Fibroblast of lung (primary cell): ENCODE measurements at places on chromosomes 13 and 19.
A peak's percentile ranks its signal among the peaks of the same experiment; 100 is the strongest.

DNA sequence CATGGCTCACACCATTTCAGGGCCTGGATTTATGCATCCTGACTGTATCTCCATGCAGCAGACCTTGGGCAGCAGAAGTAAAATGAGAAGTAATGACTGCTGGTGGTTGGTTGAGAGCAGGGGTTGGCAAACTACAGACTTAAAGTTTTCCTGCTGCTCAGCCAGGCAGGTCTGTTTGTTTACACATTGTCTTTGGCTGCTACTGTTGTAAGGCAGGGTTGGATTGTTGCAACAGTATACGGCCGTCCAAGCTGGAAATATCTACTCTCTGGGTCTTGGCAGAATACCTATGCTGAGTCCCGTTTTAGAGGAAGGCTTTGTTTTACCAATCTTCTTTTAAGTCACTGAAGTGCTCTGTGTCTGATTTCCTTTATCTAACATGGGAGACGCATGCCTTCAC, 13.5 kb downstream of the SNRNP70 start:
- no peak for DNase-seq

- DNase-seq, result peak; percentile 85
Measured at GRCh38 chr13:23790577-23791170, 98.5 kb downstream of the MIPEP start.

DNA sequence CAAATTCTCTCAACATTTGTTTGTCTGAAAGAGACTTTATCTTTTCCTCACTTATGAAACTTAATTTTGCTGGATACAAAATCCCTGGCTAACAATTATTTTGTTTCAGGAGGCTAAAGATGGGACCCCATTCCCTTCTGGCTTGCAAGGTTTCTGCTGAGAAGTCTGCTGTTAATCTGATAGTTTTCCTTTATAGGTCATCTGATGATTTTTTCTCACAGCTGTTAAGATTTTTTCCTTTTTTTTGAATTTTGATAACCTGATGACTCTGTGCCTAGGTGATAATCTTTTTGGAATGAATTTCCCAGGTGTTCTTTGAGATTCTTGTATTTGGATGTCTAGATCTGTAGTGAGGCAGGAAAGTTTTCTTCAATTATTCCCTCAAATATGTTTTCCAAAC, 2661.4 kb downstream of the PCDH9 start:
- DNase-seq, result no peak

DNA sequence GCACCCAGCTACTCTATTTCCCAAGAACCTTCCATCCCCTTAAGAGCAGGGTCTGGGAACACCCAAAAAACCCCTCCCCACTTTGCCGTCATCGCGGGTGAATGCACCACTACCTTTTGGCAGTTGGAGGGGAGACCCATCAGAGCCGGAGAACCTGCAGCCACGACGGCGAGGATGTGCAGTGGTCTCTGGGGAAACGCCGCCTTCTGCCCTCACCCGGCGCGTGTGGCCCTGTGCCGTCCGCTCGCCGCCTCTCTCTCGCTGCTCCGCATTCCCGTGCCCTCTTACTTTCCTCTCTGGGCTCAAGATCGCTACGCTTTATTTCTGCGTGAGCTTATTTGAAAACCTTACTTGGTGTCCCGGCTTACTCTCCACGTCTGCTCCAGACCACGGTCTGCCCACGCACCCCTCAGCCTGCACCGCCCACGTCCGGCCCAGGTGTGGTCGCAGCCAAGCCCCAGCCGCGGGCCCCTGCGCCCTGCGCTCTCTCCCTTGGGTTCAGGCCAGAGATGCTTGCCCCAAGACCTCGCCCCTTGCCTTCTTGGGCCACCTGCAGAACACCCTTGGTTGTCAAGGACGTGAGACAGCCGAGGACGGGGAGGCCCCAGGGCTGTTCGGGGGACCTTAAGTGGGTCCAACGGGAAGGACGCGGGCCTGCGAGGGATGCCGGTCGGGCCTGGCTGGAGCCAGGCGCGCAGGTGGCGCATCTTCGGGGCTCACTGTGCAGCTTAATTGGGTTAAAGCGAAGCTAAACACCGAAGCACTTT, 2.0 kb upstream of the MAB21L1 start:
- no peak for DNase-seq

- DNase-seq, result peak; percentile 23
Measured at GRCh38 chr13:46134961-46135522, 30.2 kb upstream of the CPB2 start.

DNA sequence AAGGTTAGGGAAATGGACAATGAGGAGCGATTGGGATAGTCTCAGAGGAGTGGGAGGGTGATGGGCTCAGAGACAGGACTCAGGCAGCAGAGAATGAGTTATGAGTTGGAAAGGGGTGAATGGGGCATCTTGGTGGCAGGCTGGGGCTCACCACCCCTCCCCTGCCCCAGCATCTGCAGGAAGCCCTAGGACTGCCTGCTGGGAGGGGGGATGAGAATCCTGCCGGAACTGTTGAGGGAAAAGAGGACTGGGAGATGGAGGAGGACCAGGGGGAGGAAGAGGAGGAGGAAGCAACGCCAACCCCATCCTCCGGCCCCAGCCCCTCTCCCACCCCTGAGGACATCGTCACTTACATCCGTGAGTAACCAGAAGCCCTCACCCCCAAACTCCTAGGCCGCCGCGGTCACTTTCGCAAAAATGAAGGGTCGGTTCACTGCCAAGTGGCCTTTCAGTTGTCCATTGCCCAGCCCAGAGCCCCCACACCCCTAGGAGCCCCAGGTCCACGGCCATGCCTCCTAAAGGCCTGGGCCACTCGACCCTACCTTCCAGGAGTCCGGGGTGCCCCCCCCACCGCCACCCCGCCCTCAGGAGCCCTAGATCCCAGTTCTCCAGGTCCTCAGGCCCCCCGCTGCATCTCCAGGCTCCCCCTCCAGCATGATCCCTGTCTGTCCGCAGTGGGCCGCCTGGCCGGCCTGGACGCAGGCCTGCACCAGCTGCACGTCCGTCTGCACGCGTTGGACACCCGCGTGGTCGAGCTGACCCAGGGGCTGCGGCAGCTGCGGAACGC, 764 bp downstream of the CLEC11A start:
- no peak for DNase-seq

DNA sequence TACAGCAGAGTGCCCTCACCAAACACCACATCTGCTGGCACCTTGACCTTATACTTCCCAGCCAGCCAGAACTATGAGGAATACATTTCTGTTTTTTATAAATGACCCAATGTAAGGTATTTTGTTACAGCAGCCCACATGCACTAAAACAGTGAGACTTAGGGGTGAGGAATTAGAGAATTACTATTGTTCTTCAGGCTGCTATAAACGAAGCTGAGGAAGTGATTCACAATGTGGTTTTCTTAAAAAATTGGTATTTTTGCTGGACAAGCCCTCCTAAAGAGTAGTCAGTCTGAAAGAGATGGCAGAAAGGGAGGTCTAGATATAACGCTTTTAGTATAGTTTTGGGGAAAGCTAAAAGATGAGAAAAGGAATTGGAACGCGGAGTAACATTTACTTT, 101.0 kb downstream of the SLITRK6 start:
- DNase-seq, result peak; percentile 71

DNA sequence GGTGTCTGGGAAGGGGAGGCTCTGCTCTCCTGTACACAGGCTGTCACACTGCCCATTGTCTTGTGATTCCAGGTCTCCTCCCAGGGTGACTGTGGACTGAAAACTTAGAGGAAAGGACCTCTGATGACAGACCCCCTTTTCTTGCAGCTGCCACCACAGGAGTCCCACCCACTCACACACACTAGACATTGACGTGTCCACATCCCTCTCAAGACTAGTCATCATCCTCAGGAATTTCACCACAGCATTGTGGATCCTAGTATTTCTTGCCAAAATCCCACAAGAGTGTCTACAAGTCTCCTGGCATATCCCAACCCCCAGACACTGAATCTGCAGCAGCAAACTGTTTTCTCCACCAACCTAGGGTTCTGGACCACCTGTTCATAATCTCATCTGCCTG, 5.3 kb downstream of the ZNF85 start:
- peak; percentile 99 for DNase-seq

DNA sequence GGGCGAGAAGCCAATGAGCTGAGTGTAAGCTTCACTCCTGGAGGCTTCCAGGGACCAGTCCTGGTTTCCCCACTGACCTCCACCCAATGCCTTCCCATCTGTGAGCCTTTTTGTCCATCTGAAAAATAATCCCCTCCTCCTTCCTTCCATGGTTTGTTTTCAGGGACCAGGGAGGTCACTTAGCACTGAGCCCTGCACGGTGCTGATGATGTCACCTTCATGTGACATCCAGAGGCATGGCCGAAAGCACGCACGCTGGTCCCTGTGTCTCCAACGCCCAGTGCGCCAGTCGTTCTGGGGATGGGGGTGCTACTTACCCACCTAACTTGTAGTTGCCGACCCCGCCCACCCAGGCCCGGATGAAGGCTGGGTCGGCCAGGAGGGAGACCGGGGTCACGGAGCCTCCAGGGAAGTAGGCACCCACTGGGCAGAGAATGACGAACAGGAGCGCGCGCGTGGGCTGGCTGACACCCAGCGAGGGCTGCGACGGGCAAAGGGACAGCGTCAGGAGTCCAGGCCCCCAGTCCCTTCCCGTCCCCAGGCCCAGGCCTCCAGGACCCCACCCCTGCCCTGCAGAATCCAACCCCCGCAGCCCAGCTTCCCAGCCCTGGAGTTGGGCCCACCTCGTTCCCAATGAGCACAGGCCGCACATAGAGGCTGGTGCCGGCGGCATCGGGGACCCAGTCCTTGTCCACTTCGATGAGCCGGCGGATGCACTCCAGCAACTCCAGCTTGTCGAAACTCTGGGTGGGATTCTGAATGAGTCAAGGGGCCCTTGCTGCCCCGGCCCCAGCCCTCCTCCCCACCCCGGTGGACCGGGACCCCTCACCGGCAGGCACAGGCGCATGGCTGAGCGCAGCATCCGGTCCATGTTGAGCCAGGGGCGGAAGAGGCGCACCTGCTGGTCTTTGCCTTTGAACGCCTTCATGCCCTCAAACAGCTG, 11.2 kb downstream of the BCAT2 start:
- no peak for DNase-seq

- no peak for DNase-seq
Measured at GRCh38 chr13:30862707-30863106, 43.4 kb upstream of the MEDAG start.

GRCh38 chr19:6034512-6034911, 56.6 kb upstream of the RANBP3 start:
- DNase-seq, result no peak

DNA sequence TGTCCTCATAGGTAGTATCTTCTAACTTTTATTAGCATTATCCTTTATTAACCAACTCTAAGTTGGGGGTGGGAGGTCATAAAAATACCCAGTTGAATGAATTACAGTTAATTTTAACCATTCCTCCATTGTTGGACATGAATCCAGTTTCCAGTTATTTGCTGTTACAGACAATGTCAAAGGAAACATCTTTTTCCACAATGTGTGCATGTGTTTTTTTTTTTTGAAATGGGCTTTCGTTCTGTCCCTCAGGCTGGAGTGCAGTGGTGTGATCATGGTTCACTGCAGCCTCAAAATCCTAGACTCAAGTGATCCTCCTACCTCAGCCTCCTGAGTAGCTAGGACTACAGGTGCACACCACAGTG, 32.0 kb downstream of the KLF5 start:
- no peak for DNase-seq

GRCh38 chr13:42279080-42279479, 7.1 kb downstream of the AKAP11 start:
- no peak for DNase-seq

DNA sequence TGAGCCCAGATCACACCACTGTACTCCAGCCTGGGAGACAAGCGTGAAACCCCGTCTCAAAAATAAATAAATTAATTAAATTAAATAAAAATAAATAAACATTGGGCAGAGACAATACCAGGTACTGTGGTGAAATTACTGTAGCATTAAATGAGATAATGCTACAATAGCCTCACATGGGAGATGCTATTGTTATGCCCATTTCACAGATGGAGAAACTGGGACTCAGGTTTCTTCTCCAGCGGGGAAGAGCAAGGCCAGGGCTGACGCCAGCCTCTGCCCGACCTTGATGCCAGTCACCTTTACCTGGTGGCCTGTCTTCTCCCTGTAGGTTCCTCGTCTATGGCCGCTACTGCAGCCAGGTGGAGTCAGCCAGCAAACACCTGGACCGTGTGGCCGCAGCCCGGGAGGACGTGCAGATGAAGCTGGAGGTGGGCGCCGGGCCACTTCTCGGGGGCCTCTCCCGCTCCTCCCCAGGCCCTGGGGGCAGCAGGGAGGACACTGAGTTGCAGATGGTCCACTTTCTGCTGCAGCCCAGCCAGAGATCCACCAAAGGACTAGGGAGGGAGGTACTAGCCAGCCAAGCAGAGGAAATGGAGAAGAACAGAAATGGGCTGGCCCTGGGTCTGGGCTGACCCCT, 53.9 kb downstream of the VAV1 start:
- DNase-seq, result no peak

DNA sequence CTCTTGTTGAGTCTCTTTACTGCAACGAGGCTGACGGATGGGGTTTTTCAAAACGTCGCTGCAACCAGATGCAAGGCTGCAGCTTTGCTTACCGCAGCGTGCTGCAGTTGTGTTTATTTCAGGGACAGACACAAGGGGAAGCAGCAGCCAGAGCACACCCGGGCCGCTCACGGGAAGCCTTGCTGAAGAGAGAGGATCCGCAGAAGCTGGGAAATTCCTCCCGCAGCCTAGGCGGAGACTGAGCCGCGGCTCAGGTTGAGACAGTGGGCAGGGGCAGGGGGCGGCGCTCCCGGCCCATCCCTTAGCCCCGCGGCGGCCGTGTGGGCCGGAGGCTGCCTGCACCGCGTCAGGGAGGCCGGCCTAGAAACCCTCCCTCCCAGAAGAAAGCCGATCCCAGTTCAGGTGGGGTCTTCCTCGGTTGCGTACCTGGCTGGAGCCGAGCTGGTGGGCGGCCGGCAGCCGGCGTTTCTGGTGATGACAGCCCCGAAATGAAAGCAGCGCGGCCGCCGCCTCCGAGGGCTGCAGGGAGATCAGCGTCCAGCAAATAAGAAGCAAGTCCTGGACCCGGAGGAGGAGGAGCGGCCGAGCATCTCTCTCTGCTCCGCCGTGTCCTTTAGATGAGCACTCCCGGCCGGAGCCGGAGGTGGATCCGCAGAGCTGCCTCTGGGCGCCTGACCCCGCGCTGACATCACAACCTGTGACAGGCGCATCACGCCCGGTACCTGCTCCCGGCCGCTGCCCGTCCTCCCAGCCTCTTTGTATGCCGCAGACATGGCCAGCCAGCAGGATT, at the start of gene FRY:
Gene FRY (plus strand): TSS at position 750 of the 790 bp plus-strand sequence. CDS start 22 bp downstream, at position 772.
- peak; percentile 56 for DNase-seq

DNA sequence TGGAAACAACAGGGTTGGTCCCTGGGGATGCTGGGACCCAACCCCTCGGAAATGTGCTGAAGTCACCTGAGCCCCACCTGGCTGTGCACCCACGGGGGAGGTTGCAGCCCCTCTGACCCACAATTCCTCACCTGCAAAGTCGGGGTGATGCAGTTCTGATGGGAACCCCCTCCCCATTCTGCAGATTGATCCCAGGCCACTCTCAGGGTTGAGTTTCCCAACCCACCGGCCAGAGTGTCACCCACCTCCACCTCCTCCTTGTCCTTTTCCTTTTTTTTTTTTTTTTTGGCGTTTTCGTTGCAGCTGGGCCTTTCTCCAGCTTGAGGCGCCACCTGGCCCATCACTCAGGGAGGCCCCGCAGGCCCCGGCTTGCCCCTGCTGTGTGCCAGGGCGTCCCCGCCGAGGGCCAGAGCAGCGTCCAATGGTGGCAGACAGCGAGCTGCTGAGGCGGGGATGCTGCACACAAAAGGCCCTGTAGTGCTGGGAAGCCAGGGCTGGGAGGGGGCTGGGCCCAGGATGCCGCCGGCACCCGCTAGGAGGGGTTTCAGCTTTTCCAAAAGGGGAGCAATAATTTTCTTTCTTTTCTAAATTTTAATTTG, 4.6 kb downstream of the PIK3R2 start:
- DNase-seq, result no peak

- peak; percentile 34 for DNase-seq
Measured at GRCh38 chr13:36428086-36428485, 4.2 kb upstream of the CCNA1 start.
